H1 (cell line): ENCODE measurements at places on chromosomes 6 and 20. TPM values are rescaled to one million over a fixed set of nuclear protein-coding genes. Genes with fewer than 3 reads are reported as not detected.

CDC40 gene
- total RNA-seq: 25.8 and 27.2 TPM in 2 replicates

- H3K27ac ChIP-seq: no peak overlapping the region
- no peak overlapping the region for H3K4me3 ChIP-seq
- H3K27me3 ChIP-seq: no peaks in the 10 kb centered on the region
- no peak for DNase-seq
- no peaks in the 10 kb centered on the region for H3K4me1 ChIP-seq
Measured at GRCh38 chr6:142751452-142751851, 193.5 kb downstream of the HIVEP2 start.

GLP1R gene
- total RNA-seq: 2.6 and 3.0 TPM in 2 replicates

- no peak for DNase-seq
- no peak overlapping the region for H3K27ac ChIP-seq
- H3K4me3 ChIP-seq: no peak overlapping the region
- no peaks in the 10 kb centered on the region for H3K36me3 ChIP-seq
- no peaks in the 10 kb centered on the region for H3K27me3 ChIP-seq
Measured at GRCh38 chr20:42080956-42081355, 462.8 kb upstream of the CHD6 start.

RNF217 gene
- 8.9 and 12.0 TPM in 2 replicates for total RNA-seq

- H3K36me3 ChIP-seq: peaks cover 2% of the 10 kb centered on the region; the same call in 1 of the 2 replicates
- no peak overlapping the region for H3K27ac ChIP-seq
- peaks cover 18% of the 10 kb centered on the region for H3K4me1 ChIP-seq
- DNase-seq: no peak
- H3K27me3 ChIP-seq: no peaks in the 10 kb centered on the region
Measured at GRCh38 chr6:44133003-44133931, 5.9 kb downstream of the TMEM63B start.

DNMT3B gene
- total RNA-seq: 1,016 and 1,038 TPM in 2 replicates

TSPO2 gene
- not detected in 2 replicates for total RNA-seq

MACROD2 gene
- total RNA-seq: 2.9 and 3.9 TPM in 2 replicates
